Posterior cingulate gyrus (tissue), 11 donors: ENCODE measurements at places on chromosomes 4 and X.

- DNase-seq = no peak
Observed at GRCh38 chrX:26925088-26925487, 538.1 kb downstream of the PPP4R3C start.

DNA sequence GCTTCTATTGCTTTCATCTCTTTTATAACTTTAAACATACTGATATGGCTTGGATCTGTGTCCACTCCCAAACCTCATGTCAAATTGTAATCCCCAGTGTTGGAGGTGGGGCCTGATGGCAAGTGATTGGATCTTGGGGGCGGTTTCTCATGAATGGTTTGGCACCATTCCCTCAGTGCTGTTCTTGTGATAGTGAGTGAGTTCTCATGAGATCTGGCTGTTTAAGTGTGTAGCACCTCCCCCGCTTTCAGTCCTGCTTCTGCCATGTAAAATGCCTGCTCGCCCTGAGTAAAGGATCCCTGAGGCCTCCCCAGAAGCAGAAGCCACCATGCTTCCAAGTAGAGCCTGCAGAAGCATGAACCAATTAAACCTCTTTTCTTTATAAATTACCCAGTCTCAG lies 17.7 kb downstream of the MND1 start:
- no peak for DNase-seq

- DNase-seq = no peak
Observed at GRCh38 chrX:141924293-141924692, 20.6 kb downstream of the MAGEC1 start.

DNA sequence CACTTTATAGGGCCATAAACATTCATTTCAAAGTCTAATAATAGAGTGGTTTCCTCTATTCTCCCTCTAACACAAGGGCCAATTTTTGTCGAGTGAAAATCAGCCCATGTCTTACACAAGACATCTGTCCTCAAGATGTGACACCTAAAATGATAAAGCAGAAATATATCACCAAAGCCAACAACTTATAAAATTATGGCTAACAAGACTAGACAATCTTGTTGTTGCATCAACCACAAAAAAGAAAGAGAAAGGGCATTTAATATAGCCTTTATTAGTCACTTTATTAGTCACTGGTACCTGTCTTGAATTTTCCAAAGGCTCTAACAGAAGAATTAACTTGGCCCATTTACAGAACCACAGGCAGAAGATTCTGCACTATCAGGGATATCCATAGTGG lies 161.6 kb downstream of the SMIM20 start:
- DNase-seq = no peak

- no peak for DNase-seq
Observed at GRCh38 chr4:172142281-172142741, 329.1 kb downstream of the GALNTL6 start.

DNA sequence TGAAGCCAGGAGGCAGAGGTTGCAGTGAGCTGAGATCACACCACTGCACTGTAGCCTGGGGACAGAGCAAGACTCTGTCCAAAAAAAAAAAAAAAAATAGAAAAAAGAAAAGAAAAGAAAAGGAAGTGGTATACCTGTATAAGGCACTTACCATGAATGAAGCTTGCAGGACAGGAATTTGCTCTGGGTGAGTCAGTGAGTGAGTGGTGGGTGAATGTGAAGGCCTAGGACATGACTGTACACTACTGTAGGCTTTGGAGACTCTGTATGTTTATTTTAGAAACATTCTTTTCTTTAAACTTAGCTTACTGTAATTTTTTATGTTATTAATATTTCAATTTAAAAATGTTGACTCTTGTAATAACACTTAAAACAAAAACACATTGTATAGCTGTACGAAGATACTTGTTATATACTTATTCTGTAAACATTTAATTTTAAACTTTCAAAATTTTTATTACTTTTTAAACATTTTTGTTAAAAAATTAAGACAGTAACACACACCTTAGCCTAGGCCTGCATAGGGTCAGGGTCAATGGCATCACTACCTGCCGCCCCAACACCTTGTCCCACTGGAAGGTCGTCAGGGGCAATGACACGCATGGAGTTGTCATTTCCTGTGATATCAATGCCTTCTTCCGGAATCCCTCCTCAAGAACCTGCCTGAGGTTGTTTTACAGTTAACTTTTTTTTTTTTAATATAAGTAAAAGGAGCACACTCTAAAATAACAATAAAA lies 78.7 kb downstream of the CLNK start:
- DNase-seq = no peak

GRCh38 chr4:97103252-97103651 lies 1040.0 kb downstream of the STPG2 start:
- no peak for DNase-seq

GRCh38 chrX:44669626-44670025 lies 127.0 kb upstream of the FUNDC1 start:
- no peak for DNase-seq

DNA sequence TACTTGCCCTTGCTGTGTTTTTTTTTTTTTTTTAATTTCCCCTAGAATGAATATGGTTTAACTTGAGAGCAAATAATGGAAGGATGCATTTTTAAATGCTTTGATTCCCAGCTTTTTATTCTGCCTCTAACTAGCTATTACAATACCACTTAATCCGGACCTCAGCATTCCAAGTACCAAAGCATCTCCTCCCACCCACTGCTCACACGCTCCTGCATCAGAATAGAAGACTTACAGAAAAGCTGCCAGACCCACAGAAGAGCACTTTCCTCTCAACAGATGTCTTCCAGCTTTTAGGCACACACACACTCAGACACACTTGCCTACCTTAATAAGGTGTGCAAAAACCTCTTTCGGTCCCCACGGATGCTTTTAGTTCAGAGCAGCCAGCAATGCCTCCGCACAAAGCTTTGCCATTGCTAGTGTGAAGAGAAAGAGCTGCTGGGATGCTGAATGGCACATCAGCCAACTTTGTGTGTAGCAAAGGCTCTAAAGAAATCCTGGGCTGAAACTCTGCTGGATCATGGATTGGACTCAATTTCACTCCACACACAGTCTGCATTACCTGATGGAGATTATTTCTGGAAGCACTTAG lies 1056.2 kb downstream of the DMD start:
- DNase-seq = no peak

- peak; percentile 45 for DNase-seq
Observed at GRCh38 chr4:82044141-82044993, 329.4 kb downstream of the HNRNPD start.

DNA sequence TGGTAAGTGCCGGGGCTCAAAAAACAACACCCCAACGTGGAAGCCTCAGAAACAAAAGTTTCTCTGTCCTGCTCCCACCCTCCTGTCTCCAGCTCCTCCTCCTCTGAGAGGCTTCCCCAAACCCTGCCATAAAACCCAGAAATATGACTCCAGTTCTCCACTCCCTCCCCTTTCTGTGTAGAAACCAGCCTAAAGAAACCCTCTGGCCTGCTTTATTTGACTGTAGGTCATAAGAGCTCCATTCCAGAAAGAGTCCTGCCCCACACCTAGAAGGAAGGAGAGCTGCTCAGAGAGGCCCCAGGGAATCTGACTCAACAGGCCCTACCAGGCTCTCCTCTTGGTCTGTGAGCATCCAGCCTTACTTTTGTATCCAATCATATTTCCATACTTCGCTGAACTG lies 872 bp upstream of the S100P start:
- no peak for DNase-seq

DNA sequence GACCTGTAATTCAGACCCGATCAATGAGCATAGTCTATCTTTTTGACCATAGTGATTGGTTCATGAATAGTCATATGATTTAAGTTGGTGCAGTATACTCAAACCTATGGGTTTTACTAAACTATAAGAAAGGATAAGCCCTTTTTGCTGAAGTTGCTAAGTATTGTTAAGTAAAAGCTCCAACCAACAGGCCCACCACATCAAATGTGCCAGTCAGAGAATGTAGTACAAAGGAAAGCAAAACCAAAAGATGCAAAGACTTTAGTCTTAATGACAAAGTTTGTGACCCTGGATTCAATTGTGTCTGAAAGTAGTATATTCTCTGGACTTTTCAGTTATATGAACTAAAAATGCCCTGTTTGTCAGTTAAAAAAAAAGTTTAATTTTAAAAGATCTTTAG lies 208.1 kb upstream of the TET2 start:
- DNase-seq = no peak

DNA sequence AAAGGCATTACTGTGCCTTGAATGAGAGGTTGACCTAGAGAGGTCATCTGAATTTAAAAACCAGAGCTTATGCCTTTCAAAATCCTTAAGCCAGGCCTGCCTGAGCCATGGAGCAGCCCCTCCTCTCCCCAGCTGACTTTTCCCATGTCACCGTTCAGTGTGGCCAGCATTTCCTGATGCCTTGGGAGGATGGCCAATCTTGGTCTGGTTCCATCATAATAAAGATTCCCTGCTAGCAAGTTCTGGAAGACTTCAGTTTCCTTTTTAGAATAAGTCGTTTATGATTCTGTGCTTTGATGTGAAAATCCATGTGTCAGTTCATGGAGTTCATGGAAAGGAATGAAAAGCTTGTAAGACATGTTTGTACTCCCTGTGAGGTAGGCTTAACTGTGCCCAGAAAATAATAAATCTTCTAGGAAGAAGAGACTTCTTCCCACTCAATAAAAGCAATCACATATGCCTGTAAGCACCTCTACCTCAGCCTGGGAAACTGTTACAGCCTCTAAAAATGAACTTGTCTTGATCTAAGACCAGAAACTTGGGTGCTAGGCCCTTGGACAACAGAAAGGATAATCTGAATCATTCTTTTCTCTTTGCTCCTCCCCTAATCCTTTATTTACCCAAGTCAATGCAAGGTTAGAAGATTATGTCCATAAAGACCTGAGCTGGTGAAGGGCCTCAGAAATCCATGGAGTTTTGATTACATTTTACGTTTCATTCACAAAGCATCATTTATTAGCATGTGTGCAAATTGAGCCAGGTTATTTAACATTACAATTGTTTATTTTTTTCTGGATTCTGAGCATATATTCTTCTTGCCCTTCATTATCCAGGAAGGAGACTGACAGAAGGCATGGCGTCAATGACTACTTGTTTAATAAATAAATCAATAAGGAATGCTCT lies 84.0 kb upstream of the TBC1D9 start:
- no peak for DNase-seq

GRCh38 chr4:74715706-74716435 lies 78.5 kb downstream of the BTC start:
- DNase-seq = no peak

DNA sequence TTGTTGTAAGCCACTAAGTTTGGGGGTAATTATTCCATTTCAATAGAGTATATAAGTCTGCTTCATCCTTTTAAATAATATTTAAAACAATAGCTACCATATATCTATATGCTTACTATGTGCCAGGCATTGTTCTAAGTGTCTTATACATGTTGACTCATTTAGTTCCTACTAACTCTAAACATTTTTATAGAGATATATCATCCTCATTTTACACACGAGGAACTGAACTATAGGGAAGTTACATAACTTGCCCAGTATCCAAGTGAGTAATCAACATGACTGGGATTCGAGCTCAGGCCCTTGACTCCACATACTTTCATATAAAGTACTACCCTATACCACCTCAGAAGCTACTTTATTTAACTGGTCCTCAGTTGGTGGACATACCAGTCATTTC lies 175.3 kb upstream of the RAI2 start:
- no peak for DNase-seq

DNA sequence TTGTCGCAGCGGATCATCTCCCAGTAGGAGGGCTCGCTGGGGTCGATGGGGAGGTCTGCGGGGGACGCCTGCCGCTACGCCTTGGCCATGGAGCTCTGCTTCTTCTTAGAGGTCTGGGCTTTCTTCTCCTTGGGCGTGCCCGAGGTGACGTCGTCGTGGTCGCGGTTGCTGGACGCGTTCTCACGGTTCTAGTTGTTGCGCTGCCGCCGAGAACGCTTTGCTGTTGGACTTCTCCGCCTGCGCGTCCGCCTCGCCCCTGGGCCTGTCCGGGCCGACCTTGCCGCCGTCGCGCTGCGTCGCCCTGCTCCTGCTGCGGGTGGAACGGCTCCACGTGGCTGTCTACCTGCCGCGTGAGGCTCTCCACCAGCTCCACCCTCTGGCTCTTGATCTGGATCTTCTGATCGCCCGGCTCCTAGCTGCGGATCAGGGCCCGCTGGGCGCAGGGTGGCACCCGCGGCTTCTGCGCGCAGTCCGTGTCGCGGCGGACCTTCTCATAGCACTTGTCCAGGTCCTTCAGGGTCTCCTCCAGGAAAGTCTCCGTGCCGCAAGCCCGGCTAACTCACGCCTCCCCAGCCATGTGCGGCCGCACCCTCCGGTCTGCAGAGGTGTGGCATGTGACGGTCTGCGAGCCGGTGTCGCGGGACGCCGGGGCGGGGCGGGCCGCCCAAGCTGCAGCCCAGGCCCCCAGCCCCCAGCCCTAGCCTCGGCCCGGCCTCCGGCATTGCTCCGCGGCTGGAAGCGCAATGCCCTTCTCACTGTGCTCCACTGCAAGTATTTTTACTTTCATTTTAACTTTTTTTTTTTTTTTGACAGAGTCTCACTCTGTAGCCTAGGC lies 40.5 kb upstream of the OGT start:
- DNase-seq = no peak

DNA sequence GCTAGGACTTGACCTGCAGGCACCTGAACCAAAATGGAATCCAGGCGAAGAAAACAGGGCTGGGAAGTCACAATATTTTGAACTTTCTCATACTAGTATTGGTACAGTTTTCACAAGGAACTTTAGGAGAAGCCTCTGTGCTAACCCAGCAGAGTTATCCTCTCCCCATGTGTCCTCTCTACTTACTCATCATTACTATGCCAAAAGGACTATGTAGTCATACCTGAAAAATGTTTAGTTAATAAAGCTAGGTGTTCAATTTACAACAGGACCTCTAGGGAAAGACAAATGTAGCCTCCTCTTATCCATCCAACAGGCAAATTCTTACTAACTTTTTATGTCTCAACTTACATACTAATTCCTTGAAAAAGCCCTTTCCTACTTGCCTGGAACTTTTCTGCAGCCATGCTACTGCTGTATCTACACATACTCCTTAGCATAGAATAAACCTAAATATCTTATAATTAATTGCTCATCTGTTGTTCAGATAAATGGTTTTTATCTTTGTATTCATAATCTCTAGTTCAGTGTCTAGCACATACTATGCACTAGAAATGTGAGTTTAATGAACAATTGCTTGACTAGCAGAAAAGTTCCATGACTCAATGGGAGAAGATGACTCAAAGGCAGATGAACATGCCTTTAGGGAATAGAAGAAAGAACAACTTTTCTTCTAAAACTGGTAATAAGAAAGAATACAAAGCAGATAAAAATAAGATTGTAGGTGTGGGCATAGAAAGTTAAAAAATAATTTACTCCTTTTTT lies 215.5 kb upstream of the VEGFC start:
- no peak for DNase-seq

GRCh38 chrX:95330292-95330691 lies 1354.3 kb upstream of the DIAPH2 start:
- DNase-seq = no peak

DNA sequence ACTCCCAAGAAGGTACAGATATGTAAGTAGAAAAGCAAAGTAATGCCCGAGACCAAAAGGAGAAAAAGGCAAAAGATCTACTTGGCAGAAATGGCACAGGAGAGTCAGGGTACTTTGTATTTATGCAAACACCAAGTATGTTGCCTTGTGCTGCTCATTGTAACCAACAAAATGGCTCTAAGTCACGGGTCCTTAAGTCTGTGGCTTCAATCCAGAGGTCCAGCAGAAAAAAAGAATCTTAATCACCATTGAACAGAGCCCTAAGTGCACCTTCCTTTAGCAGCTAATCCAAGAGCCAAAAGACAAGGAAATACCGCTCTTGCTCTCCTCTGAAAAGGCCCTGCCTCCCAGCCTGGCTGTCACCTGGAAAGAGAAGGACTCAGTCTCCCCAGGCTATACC lies 324.9 kb upstream of the PPARGC1A start:
- no peak for DNase-seq
